Transverse colon (tissue), 4 donors: ENCODE measurements at places on chromosomes 3 and 15.

- peak; percentile 64 for DNase-seq
Measured at GRCh38 chr3:177357352-177358090, 160.2 kb upstream of the TBL1XR1 start.

GRCh38 chr15:56942118-56942517, 23.7 kb downstream of the TCF12 start:
- DNase-seq, result no peak

- DNase-seq, result no peak
Measured at GRCh38 chr3:138440596-138440995, 6.2 kb downstream of the ESYT3 start.

GRCh38 chr3:111027868-111028267, 43.7 kb upstream of the NECTIN3 start:
- no peak for DNase-seq

GRCh38 chr3:49316696-49317457, 23.0 kb downstream of the USP4 start:
- DNase-seq, result peak; percentile 33

- no peak for DNase-seq
Measured at GRCh38 chr15:75229191-75230015, 27.7 kb downstream of the C15orf39 start.
